Hematopoietic multipotent progenitor cell treated with erythropoietin and hydrocortisone succinate and interleukin-3 and kit ligand, for 8 days (in vitro differentiated cells): ENCODE measurements at places on chromosomes 7 and 10.

- no peak for DNase-seq
Measured at GRCh38 chr10:131561897-131562296, 250.4 kb upstream of the TCERG1L start.

DNA sequence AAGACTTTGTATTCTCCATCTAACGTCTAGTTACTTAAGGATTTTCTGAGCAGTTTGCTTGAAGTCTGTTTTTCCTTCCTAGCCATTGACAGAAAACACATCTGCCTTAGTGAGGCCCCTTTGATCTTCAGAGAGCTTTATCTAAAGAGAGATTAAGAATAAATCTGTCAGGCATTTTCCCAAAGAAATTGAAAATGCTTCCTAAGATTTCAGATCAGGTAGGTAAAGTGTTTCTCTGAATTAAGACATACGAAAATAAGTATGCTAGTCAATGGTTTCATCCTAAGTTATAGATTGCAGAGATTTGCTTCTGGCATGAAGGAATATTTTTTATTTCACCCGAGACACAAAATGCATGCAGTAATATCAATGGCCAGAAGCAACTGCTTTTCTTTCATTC lies 168.6 kb downstream of the SDK1 start:
- DNase-seq: no peak

GRCh38 chr7:129752760-129753159 lies 141.2 kb downstream of the NRF1 start:
- DNase-seq: no peak

- no peak for DNase-seq
Measured at GRCh38 chr10:84706875-84707274, 378.5 kb downstream of the CCSER2 start.

GRCh38 chr10:32046151-32046550 lies 10.1 kb downstream of the KIF5B start:
- no peak for DNase-seq

DNA sequence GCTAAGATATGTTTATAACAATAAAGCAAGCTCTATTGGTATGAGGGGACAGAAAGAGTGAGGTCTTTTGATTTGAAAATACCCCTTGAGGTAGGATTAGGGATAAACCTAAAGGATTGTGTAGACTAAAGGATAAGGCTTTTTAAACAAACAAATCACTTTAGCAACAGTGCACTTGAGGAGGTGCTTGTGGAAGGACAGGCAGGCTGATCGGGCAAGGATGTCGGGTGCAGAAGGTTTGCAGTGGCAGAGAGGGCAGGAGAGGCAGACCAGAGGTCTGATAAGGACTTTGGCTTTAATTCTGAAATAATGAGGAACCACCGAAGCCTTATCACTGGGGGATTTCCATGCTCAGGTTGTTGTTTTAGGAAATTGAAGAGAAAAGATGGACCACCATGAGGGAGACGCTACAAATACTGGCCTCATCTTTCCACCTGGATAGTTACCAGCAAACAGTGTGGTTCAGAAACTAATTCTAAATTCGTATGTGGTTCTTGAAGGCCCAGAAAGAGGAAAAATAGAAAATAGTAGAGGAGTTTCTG lies 119.5 kb upstream of the KLF6 start:
- DNase-seq: no peak

DNA sequence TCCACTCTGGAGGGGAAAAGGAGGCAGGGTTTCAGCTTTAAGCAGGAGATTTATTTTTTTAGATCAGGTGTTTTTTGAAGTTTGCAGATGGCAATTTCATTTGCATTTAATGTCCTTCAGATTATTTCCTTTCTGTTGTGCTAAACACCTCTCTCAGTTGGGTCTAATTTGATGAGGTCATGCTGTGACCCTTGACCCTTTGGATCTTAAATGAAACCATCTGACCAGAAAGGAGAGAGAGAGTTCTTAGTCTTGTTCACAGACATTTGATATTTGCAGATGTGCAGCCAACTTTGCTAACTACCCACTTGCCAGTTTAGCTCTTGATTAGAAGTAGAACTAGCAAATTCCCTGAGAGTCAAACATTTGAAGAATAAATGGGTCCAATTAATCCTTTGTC lies 101.5 kb upstream of the RAB11FIP2 start:
- no peak for DNase-seq

- no peak for DNase-seq
Measured at GRCh38 chr10:42867571-42867970, 85.0 kb downstream of the BMS1 start.

GRCh38 chr7:156218544-156219306 lies 406.5 kb upstream of the SHH start:
- DNase-seq: no peak

- no peak for DNase-seq
Measured at GRCh38 chr10:48453451-48454301, 147.2 kb downstream of the MAPK8 start.

- no peak for DNase-seq
Measured at GRCh38 chr7:21914671-21915070, 31.0 kb downstream of the CDCA7L start.

- DNase-seq: no peak
Measured at GRCh38 chr10:48503293-48503911, 101.5 kb downstream of the ARHGAP22 start.

GRCh38 chr10:123624086-123624485 lies 42.1 kb upstream of the GPR26 start:
- no peak for DNase-seq

GRCh38 chr7:99369767-99370391 lies 4.7 kb upstream of the ARPC1B start:
- peak; percentile 73 for DNase-seq

DNA sequence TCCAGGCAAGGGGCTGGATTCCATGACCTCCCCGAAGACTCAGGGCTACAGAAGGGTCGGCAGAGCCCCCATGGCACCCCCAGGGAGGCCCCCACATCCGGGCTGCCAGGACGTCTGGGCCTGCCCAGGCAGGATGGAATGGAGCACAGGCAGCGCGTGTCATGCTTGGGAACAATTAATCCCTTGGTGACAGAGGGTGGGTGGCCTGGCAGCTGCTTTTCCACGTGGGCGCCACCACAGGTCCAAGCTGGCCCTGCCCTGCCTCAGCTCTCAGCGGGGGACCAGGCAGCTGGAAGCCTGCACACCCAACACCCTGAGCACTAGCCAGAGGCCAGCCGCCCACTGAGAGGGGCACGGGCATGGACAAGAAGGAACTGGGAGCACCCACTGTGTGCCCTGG lies 11.4 kb downstream of the ELN start:
- no peak for DNase-seq

DNA sequence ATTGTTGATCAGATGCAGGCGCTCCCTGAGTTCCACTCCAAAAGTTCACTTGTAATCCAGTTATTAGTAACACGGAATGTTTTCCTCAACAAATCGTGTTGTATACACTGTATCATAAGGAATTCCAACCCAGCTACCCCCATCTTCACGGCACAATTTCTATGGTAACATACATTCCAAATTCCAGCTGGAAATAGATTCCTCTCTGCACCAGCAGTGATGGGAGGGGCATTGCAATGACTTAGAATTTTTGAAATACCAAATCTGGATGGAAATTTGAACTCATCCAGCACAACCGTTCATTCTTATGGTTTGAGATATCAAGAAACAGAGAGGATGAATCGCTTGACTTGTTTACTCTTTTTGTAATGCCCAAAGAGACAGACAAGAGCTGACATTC lies 38.9 kb upstream of the RHEB start:
- no peak for DNase-seq

DNA sequence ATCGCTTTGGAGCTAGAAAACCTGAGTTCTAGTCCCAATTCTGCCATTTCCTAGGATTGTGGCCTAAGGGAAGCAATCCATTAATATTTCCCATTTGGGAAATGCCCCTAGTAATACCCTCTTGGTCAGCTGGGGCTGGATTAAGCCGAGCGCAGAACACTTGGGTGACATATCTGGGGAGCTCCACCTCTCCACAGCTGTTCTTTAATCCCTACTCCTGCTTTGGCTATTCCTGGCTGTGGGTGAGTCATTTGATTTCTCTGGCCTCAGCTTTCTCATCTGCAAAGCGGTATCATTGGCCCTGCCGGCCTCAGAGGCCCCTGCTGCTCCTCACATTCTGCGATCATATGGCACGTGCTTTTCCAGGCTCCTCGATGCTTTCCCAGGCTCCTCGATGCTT lies 108.3 kb downstream of the BUB3 start:
- no peak for DNase-seq
